ENCODE measurements at places on chromosomes 4 and X.

- no peak for DNase-seq
Measured at GRCh38 chrX:153845195-153845594, 14.9 kb upstream of the PDZD4 start.

- no peak for DNase-seq
Measured at GRCh38 chr4:157291071-157291470, 70.5 kb downstream of the GRIA2 start.

DNA sequence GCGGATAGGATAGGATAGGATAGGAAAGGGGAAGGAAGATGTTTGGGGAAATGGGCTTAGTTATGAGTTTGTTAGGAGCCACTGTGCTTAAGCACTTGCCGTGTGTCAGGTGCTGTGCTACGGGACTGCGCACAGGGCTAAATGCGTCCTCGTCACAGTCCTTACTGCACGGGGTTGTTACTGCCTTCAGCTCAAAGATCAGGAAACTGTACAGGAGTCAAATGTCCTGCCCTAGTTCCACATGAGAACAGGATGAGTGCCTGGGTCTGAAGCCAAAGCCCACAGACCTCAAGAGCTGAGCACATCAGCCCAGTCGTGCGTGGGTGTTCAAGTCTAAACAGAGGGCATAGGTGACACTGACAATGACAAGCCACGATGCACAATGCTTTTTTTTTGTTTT, 15.0 kb downstream of the ACSL1 start:
- DNase-seq = no peak

DNA sequence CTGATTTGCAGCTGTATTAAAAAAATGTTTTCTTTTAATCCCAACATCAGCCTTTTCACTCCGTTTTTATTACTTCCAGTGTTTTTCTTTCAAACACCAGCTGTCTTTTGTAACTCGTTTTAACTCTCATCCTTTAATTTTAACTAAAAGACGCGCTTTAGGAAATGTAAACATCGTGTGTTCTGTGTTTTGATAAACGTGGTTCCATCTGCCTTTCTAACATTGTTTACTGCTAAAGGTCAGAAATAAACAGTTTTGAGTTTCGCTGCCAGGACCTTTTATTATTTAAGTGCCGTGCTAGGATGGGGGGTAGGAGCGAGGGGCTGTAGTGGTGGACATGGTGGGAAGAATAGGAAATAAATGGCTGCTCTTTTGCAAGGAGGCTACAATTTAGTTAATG, 1.5 kb downstream of the N4BP2 start:
- no peak for DNase-seq

GRCh38 chr4:53963781-53964180, 100.6 kb downstream of the CHIC2 start:
- DNase-seq = no peak

DNA sequence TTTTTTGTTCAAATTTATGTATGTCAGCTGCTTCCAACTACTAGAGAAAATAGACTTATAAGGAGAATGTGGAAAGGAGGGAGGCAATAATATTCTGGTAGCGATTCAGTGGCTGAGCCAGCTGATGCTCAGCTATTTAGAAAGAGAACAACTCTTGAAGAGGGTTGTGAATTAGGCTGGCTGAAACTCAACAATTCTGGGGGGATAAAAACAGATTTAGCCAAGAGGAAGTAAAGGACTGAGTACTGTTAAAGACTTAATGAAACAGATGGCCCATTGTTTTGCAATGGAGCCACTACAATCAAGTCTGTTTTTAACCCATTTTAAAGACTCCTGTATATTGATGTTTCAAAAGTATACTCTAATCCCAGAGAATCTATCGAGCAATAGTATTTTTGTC, 1058.9 kb downstream of the C4orf33 start:
- DNase-seq = no peak

DNA sequence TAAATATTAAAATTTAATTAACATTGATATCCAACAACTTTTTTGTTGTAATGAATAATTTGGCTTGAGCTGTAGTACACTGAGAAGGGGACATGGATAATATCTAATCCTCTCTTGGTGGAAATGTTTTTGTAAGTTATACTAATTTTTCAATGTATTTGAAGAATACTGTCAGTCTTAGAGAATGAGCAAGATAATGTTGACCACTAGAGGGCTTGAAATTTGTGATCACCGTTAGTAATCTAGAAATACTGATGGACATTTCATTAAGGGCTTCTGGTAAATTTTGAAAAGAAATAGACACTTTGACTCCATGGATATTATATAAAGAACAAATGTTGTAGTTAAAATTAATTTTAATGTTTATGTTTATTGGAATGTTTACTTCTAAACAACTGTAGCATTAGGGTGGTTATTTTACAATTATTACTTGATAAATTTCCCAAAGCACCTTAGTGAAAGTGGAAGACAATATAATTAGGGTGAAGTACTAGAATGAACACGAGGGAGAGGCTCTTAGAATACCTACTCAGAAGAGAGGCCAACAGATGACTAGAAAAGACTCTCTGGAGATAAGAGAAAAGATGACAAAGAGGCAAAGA, 20.0 kb upstream of the CAMK2D start:
- DNase-seq = peak; percentile 14

- no peak for DNase-seq
Measured at GRCh38 chrX:103793545-103793940, 16.9 kb downstream of the PLP1 start.

- no peak for DNase-seq
Measured at GRCh38 chr4:55291227-55291640, 54.8 kb upstream of the SRD5A3 start.

DNA sequence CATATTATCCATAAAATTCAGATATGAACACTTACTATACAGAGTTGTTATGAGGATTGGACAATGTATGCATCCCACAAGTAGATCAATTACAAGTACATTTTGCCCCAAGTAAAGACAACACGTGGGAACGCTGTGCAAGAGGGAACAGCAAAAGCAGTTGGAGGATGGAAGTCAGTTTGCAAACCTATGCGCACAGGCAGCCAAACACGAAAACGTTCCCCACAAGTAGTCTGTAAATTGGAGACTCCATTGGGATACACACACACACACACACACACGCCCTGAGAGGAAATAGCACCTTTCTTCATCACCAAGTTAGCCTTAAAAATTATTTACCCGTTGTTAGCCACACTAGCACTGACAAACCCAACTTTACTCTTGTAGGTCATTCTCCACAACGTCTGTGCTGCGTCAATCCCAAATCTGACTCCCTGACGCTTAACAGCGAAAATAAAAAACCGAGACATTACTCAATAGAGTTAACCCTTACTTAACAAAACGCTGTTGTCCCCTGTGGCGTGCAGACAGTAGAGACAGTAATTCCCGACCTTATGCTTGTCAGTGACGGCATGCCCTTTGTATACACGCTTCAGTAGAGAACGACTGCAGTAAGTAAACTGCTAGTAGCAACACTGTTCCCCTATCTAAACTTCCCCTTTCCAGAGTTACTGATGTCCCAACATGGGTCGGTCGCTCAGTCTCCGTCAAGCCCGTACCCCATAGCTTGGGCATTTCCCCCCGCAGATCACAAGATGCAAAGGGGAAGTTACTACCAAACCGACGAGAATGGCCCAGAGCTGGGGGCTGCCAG, 730 bp downstream of the MANBA start:
- peak; percentile 33 for DNase-seq

GRCh38 chrX:30982467-30982866, 89.4 kb downstream of the FTHL17 start:
- no peak for DNase-seq

- no peak for DNase-seq
Measured at GRCh38 chr4:139858436-139859205, 193.0 kb downstream of the MGST2 start.

DNA sequence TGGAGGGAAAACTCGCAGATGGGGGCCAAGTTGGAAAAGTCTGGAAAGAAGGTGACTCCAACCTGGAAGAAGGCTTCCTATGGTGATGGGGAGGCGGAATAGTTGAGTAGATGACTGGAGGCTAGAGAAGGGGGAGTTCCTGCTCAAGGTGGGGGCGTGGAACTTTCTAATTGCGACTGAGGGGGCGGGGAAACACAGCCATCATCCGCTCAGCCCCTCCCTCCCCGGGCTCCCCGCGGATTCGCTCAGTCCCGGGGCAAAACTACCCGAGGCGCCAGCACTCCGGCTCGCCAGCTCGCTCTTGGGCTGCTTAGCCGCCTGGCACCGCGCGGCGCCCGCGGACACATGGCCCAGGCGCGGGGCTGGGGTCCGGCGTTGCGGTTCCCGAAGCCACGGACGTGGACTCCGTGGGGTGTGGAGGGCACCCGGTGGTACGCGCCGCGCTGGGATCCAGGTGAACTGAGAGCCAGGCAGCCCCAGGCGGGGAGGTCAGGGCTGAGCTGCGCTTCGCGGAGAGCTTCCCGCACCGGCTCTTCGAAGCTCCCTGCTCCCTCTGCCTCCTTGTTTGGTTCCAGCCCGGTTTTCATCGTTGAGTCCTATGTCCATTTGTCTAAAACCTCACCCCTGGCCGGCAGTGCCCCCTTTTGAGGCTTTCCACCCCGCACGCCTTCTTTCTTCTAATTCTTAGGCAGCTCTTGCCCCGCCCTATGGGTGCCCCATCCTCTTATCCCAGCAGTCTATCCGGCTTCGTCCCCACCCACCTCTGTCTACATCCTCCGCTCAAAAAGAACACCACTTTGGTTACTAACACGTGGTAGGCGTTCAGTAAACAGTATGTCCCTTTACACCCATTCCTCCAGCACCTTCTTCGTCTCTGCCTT, 38.9 kb downstream of the STARD8 start:
- no peak for DNase-seq

- no peak for DNase-seq
Measured at GRCh38 chr4:40212674-40213527, 16.1 kb downstream of the RHOH start.

DNA sequence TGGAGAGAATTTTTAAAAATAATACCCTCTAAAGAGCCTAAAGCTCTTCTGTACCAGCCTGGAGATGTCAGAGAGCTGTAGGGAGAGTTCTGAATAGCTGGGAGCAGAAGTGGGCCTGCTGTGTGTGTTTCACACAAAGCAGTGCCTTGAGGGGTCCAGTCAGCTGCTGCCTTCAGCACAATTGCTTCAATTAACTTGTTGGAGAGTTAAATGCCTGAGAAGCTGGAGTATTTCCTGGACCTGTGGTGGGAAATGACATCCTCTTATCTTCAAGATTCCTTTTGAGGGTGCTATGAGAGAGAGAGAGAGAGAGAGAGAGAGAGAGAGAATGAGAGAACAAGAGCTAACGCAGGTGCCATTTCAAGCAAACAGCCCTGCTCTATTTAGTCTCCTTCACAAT, 96.2 kb upstream of the IL1RAPL2 start:
- no peak for DNase-seq

DNA sequence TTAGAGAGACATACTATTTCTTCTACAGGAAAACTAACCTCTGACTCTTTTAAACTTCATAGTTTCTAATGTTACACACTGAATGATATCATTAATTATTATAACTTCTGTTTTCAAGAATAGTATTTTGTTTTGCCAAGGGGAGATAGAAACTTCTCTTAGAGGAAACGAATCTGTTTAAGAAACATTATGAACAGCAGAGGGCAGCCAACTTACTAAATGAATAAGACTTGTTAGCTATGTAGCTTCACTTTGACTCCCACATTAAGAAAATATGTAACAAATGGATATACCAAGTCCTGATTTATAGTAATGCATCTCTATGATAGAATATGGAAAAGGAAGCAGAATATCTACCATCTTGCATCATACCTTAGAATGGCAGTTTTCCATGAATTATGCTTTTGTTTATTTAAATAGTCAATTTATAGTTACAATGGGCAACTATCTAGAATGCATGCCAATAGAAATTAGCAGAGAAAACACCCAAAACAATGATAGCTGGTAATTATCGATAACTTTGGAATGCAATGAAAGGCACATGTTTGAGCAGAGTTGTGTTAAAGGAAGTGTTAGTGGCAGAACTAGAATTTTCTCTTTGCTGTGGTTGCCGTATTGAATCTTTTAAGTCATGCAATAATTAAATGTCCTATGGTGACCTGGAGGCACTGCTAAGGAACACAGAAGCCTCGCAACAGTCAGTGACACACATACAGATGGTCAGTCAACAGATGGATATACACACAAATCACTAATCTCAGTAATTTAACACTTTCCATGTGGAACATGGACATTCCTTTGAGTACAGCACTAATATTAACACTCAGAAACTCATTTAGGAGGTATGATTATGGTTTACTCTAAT, 105.7 kb upstream of the PDLIM3 start:
- DNase-seq = peak; percentile 11

DNA sequence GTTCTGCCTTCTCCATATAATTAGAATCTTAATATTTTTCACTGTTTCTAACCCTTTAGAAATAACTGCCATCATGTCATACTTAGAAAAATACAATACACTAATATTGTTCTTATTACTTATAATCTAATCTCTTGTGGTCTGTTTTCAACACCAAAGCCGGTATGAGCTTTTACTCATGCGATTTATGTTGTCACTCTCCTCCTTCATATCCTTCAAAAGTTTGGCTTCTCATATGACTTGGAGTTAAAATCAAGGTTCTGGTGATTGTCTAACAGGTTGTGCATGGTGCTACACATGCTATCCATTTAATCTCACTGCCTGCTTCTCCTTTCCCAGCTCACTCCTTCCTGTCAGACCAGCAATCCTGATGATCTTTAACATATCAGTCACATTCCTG, 1392.9 kb downstream of the ARAP2 start:
- no peak for DNase-seq

DNA sequence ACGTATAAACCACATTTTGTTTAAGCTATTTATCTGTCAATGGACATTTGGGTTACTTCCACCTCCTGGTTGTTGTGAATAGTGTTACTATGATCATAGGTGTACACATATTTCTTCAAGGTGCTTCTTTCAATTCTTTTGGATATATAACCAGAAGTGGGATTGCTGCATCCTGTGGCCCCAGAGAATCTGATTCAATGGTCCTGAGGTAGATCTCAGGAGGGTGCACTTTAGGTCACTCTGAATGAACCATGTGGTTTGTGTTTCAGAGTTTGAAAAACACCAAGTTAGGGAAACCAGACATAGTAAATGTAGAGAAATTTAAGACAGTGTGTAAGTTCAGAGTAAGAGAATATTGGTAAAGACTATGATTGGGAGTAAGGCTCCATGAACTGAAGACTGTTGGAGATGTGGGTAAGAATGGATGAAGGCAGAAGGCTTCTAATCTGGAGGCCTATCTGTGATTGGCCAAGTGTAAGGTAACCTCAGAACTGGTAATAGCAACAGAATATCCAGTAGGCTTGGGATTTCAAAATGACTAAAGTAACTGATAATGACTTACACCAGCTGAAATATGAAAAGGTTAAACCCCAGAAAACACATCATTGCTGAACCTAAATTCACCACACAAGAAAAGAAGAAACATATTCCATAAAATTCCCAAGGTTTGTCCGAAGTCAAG, 236.9 kb downstream of the CAMK2D start:
- DNase-seq = no peak

- no peak for DNase-seq
Measured at GRCh38 chr4:184940500-184940899, 77.8 kb upstream of the HELT start.

DNA sequence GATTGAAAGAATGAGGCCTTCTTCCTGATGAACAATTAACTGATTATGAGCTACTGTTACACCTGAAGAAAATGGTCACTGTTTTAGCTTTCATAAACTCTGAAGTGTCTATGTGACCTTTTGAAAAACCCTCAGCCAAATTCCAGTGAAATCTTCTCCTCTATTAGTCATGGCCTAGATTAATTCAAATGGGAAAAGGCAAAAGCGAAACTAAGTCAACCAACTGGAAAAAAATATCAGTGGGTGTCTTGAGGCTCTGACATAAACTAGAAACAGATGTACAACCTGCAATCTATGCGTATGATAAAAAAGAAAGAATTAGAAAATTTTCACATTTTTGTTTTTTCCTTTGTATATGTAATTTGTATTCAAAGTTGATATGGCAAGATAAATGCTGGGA, 169.4 kb upstream of the BANK1 start:
- DNase-seq = peak; percentile 41

Data from RCC 7860 (cell line).